Activated CD4-positive, CD25-positive, alpha-beta regulatory T cell (primary cell): ENCODE measurements at places on chromosomes 16 and 17.

DNA sequence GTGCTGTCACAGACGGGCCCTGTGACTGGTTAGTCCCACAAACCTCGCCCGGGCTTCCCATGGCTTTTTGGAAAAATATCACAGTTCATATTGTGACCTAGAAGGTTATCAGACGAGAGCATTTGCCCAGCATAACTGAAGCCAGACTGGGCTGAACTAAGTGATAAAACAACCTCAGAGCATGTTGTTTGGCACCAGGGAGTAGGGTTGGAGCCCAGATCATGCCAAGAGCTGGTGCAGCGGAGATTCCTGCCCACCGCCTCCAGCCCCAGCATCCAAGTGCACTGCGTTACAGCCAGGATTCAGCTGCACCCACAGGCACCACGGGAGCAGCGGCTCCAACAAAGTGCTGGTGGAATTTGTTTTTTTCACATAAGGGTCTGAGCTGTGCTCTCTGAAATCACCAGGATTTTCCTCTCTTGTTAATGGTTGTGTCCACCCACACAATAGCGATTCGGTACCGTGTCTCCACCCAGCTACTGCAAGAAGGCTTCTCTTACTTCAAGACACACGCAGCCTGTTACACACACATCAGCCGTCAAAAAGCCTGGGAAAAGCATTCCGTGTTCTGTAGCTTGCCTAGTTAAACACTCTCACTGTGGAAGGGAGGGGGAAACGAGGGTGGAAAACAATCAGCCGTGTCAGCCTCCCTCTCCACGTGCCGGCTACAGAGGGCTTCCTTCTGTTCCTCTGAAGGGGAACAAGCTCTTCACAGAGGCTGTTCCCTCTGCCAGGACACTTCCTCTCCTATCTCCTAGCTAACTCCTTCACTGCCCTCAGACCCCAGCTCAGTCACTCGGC, 273.8 kb downstream of the C16orf95 start:
- no peak for DNase-seq

DNA sequence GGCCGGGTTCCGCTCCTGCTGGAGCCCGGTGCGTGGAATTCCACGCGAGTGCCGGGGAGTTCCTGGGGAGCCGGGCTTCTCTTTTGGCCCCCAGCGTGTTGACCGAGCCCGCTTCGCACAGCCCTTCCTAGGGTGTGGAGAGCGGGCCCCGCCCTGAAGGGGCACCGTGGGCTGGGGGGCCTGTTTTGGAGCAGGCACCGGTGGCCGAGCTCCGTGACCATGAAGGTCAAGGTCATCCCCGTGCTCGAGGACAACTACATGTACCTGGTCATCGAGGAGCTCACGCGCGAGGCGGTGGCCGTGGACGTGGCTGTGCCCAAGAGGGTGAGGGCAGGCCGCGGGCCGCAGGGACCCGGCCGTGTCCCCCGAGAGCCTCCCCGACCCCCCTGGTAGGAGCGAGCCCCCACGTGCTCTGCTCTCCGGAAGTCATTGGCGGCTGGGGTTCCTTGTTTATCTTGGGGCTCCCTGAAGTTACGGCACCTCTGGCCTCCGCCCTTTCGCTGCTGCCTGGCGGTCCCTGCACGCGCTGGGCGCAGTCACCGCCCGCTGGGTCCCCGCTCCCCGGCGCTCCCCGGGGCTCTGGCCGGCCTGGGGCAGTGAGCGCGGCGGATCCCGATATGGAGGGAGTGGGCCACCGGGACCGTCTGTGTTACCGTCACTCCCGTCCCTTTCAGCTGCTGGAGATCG, 528 bp downstream of the HAGHL start:
- no peak for DNase-seq

DNA sequence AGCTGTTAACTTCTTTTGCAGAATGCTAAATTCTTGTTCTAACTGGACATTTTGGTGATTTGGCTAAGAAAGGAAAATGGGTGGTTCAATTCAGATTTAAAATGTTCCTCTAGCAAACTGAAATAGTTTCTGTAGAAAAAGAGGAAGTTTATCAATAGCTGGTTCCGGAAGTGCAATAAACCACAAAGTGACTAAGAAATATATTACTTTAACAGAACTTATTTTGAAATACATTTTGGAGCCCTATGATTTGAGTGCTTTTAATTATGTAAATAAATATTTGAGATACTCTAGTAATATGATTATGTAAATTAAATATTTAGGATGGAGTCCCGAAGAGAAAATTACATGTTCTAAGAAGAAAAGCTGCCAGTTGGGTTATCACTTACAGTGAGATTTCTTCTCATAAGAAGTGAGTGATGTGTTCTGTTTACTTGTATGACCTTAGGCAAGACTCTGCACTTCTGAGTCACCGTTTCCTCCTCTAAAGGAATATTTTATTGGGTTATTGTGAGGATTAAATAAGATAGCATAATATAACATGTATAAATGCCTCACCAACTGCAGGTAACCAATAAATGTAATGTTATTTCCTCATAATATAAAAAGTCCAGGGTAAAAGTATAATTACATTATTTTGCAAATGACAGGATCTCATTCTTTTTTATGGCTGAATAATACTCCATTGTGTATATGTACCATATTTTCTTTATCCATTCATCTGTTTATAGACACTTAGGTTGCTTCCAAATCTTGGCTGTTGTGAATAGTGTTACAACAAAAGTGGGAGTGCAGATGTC, at the start of gene EVI2B:
TSS of gene EVI2B (minus strand) at position 73 of the 800 bp plus-strand sequence. CDS start 8,445 bp downstream, outside the sequence.
- DNase-seq, result no peak

DNA sequence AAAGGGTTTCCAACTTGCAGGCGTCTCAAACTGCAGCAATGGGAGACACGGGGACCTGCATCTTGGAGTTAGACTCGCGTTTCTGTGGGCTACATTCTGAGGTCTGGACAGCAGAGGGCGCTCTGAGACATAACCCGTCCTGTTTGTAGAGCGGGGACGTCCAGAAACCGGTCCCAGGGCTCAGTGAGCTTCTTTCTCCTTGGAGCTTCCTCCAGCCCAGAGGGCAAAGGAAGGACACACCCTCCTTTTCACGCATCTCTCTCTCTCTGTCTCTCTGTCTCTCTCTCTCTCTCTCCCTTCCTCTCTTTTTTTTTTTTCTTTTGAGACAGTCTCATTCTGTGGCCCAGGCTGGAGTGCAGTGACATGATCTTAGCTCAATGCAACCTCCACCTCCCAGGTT, 19.8 kb downstream of the COX4I1 start:
- DNase-seq, result peak; percentile 55

DNA sequence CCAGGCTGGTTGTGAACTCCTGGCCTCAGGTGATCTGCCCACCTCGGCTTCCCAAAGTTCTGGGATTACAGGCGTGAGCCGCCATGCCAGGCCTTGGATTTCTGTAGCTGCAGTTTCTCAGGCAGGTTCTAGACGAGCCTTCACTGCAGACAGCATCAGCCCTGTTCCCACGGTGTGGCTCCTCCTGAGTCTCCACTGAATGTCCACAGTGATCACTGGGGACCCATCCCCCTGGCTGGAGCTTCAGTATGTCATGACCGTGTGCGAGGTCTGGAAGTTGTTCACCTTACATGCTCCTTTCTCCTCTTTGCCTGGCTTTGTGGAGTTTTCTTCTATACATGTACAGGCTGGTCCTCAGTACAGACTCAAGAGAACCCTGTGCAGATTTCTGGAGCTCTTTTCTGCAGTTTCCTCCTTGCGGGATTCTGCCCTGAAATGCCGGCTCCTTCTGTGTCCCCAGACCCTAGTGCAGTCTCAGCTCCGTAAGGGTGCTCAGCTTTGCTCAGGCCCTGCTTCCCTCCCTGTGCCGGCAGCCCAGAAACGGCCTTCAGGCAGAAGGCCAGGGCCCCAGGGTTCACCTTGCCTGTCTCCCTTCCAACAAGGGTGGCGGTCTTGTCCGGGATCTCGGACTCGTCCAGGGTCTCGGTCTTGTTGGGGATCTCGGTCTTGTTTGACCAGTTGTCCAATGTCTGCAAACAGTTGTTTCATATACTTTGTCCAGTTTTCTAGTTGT, 14.3 kb upstream of the FASN start:
- no peak for DNase-seq

GRCh38 chr16:53097190-53097589, 42.4 kb downstream of the CHD9 start:
- no peak for DNase-seq

DNA sequence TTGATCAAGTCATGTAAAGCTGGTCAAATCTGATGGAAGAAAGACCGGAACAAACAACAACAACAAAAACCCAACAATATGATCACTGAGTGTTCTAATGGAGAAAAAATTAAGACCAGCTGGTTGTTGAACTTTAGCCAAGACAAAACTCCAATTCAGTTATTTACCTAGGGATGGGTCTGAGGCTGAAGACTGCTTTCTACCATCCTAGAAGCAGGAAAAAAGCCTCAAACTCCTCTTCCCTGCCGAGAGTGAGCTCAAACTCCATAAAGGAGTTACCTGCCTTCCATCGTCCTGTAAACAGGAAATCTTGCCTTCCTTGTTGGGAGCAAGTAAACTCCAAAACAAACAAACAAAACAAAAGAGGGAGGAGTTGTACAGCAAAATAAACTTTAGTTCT, 23.1 kb upstream of the TMEM98 start:
- no peak for DNase-seq

DNA sequence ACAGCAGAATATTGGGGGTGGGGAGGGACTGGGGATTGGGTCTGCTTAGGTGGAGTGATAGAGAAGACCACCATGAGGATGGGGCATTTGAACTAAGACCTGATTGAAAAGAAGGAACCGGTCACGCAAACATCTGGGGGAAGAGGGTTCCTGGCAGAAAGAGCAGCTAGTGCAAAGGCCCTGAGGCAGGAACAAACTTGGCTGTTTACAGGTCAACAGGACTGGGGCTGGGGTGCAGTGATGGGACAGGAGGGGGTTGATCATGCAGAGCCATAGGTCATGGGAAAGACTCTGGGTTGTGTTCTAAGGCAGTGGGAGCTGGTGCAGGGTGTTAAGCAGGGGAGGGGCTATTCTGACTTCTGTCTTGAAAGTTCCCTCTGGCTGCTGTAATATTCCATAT, 1.9 kb downstream of the DRG2 start:
- DNase-seq, result no peak

DNA sequence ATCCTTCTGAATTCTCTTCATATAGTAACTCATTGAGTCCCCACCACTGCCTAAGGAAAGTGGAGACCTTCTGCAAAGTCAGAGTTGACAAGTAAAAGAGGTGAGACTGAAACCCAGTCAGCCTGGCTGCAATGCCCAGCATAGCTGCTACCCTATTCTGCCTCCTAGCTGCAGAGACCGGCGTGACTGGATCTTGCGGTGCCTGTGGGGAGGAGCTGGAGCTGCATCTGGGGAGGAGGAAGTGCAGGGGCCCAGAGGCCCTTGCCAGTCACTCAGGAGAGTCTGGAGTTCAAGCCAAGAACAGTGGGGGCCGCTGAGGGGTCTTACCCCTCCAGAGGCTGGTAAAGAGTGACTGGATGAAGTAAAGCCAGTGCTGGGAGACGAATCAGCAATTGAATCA, 35.0 kb upstream of the ZNF423 start:
- no peak for DNase-seq

- DNase-seq, result no peak
These were observed 21.7 kb downstream of the FAM117A start for GRCh38 chr17:49742166-49742638.

- no peak for DNase-seq
These were observed 80.6 kb upstream of the NKD1 start for GRCh38 chr16:50467559-50467942.

DNA sequence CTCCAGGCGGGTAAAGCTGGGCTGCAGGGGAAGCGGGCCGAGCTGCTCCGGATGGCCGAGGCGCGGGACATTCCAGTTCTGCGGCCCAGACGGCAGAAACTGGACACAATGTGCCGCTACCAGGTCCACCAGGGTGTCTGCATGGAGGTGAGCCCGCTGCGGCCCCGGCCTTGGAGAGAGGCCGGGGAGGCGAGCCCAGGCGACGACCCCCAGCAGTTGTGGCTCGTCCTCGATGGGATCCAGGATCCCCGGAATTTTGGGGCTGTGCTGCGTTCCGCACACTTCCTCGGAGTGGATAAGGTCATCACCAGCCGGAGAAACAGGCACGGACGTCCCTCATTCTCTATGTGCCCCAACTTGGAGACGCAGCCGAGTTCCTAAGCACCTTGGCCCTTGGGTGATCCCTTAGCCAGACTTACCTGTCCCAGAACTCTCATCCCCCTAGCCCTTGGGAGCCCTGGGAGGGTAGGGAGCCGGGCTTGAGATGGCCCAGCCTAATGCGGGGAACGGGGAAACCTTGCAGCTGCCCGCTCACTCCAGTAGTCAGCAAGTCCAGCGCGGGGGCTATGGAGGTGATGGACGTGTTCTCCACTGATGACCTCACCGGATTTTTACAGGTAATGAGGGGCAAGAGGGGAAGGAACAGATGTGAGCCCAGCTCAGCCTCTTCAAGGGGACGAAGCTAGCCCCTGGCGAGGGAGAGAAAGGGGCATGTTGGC, 806 bp downstream of the MRM1 start:
- no peak for DNase-seq

GRCh38 chr16:46862555-46863447, 21.4 kb upstream of the GPT2 start:
- no peak for DNase-seq

GRCh38 chr16:83830769-83831455, 23.1 kb downstream of the HSBP1 start:
- no peak for DNase-seq

DNA sequence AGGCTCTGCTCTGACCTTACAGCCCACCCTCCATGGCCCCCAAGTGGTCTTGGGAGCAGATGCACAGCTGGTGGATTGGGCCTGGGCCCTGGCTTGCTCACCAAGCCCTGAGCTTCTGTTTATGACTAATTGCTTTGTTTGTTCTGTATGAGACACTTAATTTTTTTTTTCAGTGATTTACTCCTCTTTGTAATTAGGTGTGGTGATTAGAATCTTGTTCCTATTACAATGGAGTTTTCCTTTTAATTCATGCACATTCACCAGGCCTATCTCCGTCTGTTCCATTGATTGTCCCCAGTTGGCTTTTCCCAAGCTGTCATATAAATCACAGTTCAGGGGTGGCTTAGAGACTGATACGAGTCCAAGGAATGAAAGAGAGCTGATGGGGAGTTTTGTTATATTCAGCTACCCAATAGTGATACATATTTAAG, 242.3 kb downstream of the CCDC182 start:
- DNase-seq, result no peak

DNA sequence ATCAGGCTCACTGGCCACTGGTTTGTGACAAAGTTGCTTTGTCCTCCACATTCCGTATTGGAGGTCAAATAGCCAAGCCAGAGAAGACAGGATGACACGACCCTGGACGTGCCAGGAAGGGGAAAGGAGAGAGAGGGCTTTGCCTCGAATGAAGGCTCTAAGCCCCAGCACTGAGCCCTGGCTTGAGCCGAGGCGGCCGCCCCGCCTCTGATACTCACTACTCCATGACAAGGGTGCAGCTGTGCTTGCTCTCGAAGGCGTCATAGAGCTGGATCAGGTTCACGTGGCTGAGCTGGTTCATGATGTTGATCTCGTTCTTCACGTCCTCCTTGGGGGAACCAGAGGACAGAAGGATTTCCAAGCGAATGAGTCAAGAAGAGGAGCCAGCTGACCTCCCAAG, 19.3 kb downstream of the MYLK3 start:
- no peak for DNase-seq

DNA sequence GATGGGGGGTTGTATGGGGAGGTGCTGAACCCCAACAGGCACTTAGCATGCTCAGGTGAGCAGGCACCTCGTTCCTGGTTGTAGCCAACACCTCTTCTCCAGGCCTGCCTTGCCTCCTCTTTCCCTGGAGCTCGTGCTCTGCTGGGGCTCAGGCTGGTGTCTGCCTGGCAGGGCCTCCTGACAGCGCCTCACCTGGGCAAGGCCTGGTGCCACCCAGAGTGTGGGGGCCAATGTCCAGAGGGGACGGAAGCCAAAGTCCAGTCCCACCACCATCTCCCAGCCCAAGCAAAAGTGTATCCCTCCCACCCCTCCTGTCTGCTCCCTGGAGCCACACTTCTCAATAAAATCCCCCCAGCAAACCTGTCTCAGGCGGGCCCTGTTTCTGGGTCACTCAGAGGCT, 304.2 kb upstream of the TNRC6C start:
- no peak for DNase-seq

GRCh38 chr17:77365584-77366186, 224.9 kb downstream of the SEC14L1 start:
- no peak for DNase-seq
